ENCODE measurements at places on chromosomes 7 and 10.

DNA sequence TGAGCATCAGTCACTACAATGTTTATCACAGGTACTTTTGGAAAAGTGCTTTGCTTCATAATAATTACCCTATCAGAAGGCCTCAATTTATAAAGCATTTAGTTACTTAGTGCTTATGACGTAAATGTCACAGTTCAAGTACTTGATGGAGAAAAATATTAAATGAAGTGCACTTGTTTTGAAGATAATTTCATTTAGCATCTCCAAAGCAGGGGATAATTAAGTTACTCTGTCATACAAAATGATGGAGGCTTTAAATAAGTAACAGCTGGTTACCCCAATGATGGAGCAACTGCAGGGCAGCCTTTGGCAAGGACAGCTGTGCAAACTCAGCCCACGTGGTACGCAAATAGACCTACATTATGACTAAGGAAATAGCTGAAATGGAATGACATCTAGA lies 768.8 kb downstream of the GRM8 start:
- no peak for DNase-seq

DNA sequence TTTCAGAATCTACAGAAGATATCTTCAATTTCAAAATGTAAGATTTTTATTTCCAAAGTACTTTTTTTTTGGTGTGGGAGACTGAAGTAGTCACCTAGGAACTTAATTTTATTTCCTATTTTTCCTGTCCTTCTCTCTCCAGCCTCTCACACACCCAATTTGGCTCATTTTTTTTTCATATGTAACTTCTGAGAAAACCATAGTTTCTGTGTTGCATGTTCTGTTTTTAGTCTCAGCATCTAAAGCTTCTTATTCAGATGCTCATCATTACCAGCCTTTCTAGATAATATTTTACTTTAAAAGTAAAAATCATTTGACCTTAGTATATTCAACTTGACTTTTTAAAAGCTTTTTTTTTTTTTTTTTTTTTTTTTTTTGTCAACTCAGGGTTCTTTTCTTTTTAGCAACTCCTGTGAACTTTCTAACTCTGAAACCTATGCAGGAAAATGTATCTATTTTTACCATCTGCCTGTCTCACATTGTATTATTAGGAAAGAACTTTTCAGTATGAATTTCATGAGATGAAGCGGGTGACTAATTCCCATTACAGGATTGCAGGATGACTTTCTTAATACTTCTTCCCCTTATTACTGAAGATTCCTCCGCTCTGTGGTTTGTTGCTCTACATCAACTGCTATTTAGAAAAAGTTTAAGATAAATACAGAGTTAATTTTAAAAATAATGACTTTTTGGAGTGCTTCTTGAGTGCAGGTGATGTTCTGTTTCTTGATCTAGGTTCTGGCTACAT lies 73.6 kb upstream of the LSM8 start:
- no peak for DNase-seq

- no peak for DNase-seq
Measured at GRCh38 chr7:126210707-126211106, 1042.0 kb downstream of the GRM8 start.

- no peak for DNase-seq
Measured at GRCh38 chr7:67453580-67454380, 457.1 kb downstream of the TYW1 start.

DNA sequence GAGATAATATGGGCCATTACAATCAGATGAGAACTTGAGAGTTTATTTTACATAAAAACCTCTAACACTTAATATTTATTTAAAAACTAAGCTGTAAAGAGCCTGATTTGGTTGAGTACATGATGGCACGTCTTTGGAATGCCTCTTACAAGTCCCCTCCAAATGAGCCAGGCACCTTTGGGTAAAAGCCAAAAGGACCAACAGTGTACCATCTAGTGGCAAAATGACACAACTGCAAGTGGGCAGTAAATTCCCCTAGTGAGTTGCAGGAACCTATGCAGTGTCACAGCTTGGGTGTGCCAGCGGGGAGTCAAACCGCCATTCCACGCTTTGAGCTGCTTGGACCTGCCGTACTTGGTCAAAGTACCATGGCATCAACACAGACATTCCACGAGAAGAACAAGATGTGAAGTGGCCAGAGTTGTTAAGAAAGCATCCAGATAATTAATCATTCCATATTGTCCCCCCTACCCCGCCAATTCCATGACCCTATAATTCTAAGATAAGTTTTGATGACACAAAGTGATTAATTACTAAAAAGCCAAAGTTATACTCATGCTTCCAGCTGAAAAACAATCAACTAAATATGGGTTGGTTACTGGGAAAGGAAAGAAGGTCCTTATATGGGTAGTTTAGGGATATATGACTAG lies 115.2 kb downstream of the SORBS1 start:
- DNase-seq: peak; percentile 61

DNA sequence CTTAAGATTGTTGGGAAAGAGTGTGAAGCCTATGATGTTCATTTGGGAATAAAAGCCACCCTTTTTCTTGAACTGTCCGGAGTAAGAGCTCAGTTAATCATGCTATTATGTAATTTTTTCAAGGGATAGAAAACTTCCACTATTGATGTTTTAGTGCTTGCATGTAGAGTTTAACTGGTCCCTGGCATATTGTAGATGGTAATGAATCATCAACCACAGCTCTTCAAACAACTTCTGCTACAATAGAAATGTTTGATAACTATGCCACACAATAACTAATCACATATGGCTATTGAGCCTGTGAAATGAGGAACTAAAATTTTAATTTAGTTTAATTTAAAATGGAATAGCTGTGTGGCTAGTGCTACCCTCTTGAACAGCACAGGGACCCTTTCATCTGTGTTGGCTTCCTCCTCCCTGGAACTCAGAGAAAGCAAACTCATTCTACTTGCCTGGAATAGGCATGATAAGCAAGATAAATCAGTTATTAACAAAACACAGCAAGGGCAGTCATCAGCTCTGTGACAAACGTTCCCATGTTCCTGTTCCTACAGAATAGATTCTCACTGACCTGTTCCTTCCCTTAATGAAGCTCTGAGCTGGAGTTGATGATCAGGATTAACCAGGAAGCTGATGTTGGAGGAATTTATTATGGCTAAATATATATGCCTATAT lies 4.9 kb upstream of the SRI start:
- DNase-seq: no peak

GRCh38 chr10:22823109-22823508 lies 104.7 kb upstream of the ARMC3 start:
- DNase-seq: no peak

- no peak for DNase-seq
Measured at GRCh38 chr7:84746353-84746752, 440.5 kb downstream of the SEMA3D start.

GRCh38 chr7:50349963-50350944 lies 45.7 kb downstream of the IKZF1 start:
- DNase-seq: no peak

DNA sequence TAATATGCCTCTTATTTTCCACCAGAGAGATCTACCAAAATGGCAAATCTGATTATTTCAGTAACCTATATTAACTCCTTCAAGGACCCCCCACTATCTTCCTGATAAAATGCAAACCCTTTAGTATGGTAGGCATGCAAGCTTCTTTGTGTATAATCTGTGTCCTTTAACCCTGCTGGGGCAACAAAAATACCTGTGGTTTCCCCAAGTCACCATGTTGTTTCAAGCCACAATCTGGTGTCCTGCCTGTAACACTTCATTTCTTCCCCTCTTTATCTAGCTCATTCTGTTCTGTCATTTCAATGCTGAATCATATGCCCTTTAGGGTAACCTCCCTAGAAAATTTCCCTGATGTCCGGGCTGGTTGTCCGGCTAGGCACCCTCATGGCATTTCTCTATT lies 5.3 kb downstream of the CALCR start:
- no peak for DNase-seq

DNA sequence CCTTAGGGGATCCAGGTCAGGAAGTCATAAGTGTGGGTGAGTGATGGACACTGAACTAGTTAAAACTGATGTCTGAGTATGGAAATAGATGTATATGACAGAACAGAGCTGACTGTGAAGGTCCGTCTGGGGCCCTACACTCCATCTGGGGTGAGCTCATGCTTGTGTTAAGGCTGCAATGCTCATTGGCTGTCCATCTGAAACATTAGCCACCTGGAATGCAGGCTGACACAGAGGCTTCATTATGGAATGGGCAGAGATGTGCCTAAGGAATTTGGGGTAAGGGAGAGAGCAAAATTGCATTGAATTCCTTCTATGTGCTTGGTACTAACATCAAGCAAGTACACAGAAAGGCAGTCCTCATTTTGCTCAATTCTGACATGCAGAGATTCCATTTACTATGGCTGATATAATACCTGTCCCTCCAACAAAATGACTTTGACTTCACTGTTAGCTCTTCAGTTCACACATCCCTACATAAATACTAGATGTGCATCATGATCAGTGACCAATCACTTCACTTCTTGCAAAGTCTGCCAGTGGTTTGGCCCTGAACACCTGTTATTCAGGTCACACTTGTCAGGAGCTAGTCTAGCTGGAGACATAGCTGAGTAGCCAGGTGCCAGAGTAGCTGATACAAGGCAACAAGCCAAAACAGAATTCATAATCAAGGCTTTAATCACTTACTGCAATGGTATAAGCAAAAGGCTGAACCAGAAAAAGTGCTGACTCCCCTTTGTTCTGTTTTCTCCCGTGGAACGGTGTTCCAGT lies 128.9 kb upstream of the VWC2 start:
- no peak for DNase-seq

All from 8988T (cell line).